CD4-positive, alpha-beta T cell treated with Interleukin-15 for 4 hours (primary cell): ENCODE measurements at places on chromosomes 1 and 21.

GRCh38 chr21:28704746-28705145 lies 287.9 kb downstream of the LTN1 start:
- DNase-seq: no peak

DNA sequence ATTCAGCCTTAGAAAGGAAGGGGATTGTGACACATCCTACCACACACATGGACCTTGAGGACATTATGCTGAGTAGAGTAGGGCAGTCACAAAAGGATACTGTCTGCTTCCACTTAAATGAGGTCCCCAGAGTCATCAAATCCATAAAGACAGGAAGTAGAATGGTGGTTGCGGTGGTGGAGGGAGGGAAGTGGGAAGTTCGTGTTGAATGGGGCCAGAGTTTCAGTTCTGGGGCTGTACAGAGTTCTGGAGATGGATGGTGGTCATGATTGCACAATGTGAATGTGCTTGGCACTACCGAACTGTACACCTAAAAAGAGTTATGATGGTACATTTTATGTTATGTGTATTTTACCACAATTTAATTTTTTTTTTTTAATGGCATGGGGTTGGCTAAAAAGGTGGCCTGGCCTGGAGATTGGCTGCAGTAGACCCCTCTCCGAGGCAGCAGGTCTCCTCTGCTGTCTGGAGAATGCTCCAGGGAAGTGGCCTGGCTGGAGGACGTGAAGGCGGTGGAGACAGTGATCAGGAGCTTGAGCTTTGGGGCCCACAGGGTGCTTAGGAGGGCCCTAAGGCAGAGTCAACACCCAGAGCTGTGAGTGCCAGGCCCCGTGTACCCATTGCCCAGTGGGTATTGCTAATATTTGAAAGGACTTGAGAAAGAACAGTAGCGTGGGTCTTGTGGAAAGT lies 30.4 kb downstream of the IFNGR2 start:
- DNase-seq: no peak

GRCh38 chr1:33641104-33641830 lies 168.8 kb downstream of the ZSCAN20 start:
- DNase-seq: no peak

GRCh38 chr1:186958520-186958919 lies 129.8 kb downstream of the PLA2G4A start:
- no peak for DNase-seq

DNA sequence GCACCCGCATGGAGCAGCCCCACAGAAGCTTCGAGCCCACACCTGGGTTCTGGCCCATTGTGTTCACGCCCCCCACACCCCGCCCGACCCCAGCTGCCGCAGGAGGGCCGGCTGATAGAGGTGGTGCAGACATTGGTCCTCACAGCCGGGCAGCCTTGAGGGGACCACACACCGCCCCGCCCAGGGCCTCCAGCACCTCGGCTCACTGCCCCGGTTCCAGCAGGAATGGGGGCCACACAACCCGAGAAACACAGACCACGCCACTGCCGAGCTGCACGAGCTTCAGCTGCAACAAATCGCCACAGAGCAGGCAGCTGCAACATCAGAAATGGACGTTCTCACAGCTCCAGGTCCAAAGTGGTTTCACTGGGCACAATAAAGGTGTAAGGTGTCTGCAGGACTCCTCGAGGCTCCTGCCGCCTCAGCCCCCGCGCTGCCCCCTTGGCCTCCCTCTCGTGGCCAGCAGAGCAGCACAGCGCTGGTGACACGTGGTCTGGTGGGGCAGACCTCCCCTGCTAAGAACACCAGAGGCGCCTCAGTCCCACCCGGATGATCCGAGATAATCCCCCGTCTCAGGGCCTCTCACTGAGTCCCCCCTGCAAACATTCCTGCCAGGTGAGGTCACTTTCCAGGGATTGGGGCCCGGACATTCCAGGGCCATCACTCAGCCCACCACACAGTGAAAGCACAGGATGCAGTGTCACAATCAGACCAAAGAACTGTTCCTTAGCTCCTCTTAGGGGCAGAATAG lies 62.3 kb upstream of the ADARB1 start:
- no peak for DNase-seq

DNA sequence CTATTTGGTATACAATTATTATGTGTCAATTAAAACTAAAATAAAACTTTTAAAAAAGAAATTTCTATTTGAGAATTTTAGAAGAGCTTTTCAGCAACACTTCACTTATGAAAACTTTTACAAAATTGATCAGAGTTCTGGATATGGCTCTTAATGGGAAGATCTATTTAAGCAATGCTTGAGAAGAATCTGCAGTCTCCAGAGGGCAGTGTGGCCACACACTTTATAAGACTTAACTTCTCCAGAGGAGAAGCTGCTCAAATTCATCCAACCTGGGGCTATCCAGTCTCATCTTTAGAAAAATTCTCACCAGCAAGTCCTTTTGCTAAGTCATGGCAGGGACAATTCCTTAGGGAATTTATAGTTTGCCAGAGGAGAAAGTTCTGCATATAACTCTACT lies 25.2 kb upstream of the AGO1 start:
- no peak for DNase-seq
